ENCODE measurements at places on chromosomes 2 and 18.

DNA sequence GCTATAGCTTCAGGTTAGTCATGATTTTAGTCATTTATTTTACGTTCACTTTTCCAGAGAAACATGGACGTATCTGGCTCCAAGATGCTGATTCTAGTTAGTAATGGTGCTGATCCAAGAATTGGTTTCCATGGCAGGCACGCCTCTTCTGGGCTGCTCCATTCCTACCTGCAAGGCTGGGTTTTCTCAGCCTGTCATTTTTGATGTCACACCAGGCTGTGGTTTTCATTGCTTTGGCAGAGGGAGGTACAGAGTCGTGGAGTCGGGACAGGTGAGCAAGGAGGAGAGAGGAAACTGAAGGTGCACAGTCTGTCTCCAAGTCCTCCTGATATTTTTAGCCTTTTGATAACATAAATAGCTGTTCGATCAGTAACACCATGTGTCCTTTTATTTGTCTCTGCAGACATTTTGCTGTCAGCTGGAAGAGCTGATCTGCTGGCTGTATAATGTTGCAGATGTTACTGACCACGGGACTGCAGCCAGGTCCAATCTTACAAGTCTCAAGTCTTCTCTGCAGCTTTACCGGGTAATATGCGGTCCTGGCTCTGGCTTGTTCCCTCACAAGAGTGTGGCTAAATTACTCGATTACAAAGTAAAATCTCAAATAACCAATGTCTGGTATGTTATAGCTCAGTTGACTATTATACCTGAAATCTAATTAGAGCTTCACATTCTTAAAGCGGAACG, 17.8 kb downstream of the CEP68 start:
- no peak for DNase-seq

GRCh38 chr2:56314796-56315195, 131.0 kb downstream of the CCDC85A start:
- DNase-seq: peak; percentile 84

DNA sequence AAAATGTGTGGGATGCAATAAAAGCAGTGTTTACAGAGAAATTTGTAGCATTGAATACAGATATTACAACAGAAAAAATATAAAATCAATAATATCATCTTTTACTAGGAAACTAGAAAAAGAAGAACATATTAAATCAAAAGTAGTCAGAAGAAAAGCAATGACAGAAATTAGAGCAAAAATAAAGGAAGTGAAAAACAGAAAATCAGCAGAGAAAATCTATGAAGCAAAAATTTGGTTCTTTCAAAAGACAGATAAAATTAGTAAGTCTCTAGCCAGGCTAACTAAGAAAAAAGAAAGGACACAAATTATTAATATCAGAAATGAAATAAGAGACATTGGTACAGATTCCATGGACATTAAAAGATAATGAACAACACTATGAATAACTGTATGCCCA, 212.0 kb upstream of the MGAT5 start:
- DNase-seq: no peak

DNA sequence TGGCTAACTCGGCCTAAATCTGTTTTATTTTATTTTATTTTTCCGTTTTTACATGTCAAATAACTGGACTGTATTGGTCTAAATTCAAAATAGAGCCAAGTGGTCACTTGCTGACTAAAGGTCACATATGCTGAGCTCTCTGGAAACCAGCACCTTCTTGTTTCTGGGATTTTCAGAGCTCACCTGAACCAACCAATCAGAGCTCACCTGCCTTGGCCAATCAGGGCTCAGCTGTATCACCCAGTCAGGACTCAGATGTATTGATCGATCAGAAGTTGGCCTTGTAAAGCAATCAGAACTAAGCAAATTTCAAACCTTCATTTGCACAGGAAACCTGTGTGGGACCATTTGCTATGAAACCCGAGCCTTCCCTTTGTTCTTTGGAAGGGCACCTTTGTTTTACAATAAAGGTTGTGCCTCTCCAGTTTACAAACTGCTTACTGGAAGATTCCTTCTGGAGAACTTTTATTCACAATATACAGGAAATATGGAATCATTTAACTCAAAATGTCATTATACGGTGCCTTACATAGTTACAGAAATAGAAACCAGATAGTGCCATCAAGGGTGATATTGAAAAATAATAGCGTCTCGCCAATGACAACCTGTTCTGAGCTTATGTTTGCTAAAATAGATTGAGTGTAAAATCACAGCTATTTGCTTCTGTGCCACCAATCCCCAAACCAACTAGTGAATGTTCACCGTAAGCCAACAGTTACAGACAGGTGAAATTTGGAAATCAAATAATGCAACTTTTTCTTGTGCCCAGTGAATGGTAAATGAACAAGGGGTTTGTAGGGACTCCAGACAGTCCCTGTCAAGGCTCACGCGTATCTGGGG, 17.3 kb upstream of the PSD4 start:
- DNase-seq: no peak

DNA sequence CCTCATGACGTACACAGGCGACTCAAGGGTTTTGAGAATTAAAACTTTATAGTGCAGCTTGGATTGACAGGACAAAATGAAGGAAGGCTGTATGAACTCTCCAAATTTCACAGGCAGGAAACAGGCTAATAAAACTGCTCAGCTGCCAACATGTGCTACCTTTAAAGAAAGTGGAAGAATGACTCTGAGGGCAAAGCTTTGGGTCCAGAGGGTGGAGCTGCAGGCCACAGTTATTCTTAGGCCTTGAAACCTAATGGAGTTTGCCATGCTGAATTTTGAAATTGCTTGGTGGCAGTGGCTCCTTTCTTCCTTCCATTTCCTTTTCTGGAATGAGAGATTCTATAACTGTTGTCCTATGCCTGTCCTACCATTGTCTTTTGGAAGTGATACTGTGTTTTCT, 34.8 kb downstream of the HAT1 start:
- DNase-seq: no peak

DNA sequence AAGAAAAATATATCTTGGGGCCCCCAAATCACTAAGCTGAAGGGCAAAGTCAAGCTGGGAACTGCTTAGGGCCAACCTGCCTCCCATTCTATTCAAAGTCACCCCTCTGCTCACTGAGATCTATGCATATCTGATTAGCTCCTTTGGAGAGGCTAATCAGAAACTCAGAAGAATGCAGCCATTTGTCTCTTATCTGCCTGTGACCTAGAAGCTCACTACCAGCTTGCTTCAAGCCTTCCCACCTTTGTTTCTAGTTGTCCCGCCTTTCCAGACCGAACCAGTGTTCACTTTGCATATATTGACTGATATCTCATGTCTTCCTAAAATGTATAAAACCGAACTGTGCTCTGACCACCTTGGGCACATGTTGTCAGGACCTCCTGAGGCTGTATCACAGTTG, 479.4 kb downstream of the METTL4 start:
- DNase-seq: no peak

All from NCI-H1694 (cell line).